ENCODE measurements at places on chromosomes 16 and 17. TPM values are rescaled to one million over a fixed set of nuclear protein-coding genes. Genes with fewer than 3 reads are reported as not detected.

DOC2A gene
- 0.89 TPM for total RNA-seq

TNS4 gene
- total RNA-seq: not detected

KRT12 gene
- not detected for total RNA-seq

GINS2 gene
- total RNA-seq: 2.2 TPM

FBXL20 gene
- total RNA-seq: 21.6 TPM

CIITA gene
- not detected for total RNA-seq

KRT9 gene
- 0.09 TPM for total RNA-seq

BOLA2B gene
- 125 TPM for total RNA-seq

JPT2 gene
- total RNA-seq: 122 TPM

CDR2L gene
- 59.1 TPM for total RNA-seq

ABCC3 gene
- 0.41 TPM for total RNA-seq

TRPV3 gene
- total RNA-seq: 0.16 TPM

KRT16 gene
- 1.3 TPM for total RNA-seq

NFATC2IP gene
- 32.6 TPM for total RNA-seq

TBC1D3G gene
- not detected for total RNA-seq

SMTNL2 gene
- total RNA-seq: 0.18 TPM

SYT17 gene
- total RNA-seq: 2.5 TPM

VPS35L gene
- total RNA-seq: 45.0 TPM

BCL6B gene
- total RNA-seq: not detected

TAT gene
- not detected for total RNA-seq

PMFBP1 gene
- 1.2 TPM for total RNA-seq

SLFN12 gene
- total RNA-seq: 52.5 TPM

MMP15 gene
- 14.8 TPM for total RNA-seq

RASL10B gene
- 19.1 TPM for total RNA-seq

TSNAXIP1 gene
- 1.3 TPM for total RNA-seq

KRT40 gene
- total RNA-seq: not detected

CD300A gene
- total RNA-seq: not detected

CCDC154 gene
- total RNA-seq: 1.5 TPM

AMZ2 gene
- total RNA-seq: 76.2 TPM

ZG16 gene
- total RNA-seq: not detected

ACSM2A gene
- 0.14 TPM for total RNA-seq

ELAC2 gene
- total RNA-seq: 63.2 TPM

AOC3 gene
- 1.5 TPM for total RNA-seq

KRT25 gene
- not detected for total RNA-seq
